Activated CD8-positive, alpha-beta T cell treated with anti-CD3 and anti-CD28 coated beads for 36 hours (primary cell): ENCODE measurements at places on chromosomes 3 and 15. TPM values are rescaled to one million over a fixed set of nuclear protein-coding genes. Genes with fewer than 3 reads are reported as not detected.

The HHLA2 gene
- total RNA-seq: 1.7 TPM

The SYNPR gene
- total RNA-seq: not detected

The CCR4 gene
- total RNA-seq: 17.4 TPM

The GRAMD1C gene
- 0.61 TPM for total RNA-seq

The SLC12A8 gene
- 1.1 TPM for total RNA-seq

The OSBPL10 gene
- 1.9 TPM for total RNA-seq

The C3orf70 gene
- total RNA-seq: 0.04 TPM

The ANKRD63 gene
- not detected for total RNA-seq

The CACNA2D3 gene
- not detected for total RNA-seq

The TGM5 gene
- total RNA-seq: 0.22 TPM

The C3orf20 gene
- total RNA-seq: 0.20 TPM

The ARF4 gene
- total RNA-seq: 52.0 TPM

DNA sequence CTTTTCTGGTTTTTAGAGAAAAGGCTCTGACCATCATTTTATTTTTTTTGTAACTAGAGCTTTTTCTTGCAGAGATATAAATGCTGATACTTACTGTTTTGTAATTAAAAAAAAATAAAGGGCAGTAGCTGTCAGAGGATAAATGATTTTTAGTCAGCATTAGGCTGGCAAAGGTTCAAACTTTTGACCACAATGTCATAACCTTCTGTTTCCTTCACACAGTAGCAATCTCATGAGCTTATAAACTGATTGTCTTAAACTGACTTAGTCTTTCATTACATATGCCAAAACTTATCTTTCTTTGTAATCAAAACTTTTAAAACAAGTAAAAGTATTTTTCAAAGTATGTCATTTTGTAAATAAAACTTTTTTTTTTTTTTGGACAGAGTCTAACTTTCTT is 841.9 kb downstream of the OTOL1 start:
- no peak for DNase-seq

- DNase-seq: no peak
These were observed 10.9 kb upstream of the COL6A6 start for GRCh38 chr3:130506031-130506430.

DNA sequence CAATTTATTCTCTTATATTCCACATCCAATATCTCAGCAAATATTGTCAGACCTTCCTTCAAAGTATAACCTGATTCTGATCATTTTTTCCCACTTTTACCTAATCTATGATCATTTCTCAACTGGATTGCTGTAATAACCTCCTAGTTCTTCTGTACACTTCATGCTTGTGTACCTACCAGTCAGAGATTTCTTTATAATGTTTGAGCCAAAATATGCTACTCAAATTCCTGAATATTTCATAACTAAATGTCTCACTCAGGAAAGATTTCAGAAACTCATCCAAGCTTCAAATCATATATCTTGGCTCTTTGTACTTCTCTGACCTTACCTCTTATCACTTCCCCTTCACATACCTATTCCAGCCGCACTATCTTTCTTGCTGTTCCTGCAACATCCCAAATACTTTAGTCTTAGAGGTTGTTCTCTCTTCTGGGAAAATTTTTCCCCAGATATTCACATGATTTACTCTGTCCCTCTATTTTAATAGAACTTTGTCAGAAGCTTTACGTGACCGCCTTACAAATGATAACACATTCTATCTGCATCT is 20.0 kb downstream of the BCHE start:
- no peak for DNase-seq

- DNase-seq: no peak
These were observed 25.8 kb upstream of the ALDH1A3 start for GRCh38 chr15:100853676-100854440.

DNA sequence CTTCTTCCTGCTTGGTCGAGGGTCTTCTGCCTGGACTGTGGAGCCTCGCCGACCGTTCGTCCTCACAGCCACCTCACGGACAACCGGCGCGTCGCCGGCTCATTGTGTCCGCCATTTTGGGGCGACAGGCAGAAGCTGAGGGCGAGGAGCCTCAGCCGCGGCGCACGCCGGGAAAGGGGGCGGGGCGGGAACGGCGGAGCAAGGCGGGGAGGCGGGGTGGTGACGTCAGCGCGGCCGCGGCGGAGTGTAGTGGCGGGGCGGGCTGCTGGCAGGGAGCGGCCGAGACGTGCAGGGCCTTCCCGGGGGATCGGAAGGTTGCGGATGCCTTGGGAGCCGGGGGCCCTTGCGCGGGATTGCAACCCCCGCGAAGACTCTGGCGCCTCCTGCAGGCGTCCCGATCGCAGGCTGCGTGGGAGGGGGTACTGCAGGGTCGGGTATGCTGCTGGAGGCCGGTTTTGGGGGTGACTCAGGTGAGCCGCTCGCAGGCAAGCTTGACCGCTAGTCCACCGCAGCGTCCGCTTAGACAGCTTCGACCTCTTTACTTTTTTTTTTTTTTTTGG is at the start of gene WDR82:
Gene WDR82, minus strand, starts transcription at position 140 of the 560 bp plus-strand sequence. CDS start 288 bp downstream, outside the sequence.
- peak; percentile 98 for DNase-seq

DNA sequence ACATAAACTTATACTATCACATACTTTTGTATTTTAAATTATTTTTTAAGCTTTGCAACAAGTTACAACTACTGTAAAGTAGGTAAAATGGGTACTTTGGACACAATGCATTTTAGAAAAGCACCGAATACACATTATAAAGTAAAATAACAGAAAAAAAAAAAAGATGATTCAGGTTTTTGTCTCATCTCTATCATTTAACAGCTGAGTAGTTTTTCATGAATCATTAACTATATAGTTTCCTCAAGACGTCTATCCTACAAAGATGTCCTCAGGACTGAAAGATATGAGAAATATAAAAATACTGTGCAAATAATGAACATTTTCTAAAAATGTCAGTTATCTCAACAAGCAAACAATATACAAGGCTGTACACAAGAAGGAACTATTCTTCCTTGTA is 46.9 kb downstream of the ANKRD28 start:
- DNase-seq: no peak

DNA sequence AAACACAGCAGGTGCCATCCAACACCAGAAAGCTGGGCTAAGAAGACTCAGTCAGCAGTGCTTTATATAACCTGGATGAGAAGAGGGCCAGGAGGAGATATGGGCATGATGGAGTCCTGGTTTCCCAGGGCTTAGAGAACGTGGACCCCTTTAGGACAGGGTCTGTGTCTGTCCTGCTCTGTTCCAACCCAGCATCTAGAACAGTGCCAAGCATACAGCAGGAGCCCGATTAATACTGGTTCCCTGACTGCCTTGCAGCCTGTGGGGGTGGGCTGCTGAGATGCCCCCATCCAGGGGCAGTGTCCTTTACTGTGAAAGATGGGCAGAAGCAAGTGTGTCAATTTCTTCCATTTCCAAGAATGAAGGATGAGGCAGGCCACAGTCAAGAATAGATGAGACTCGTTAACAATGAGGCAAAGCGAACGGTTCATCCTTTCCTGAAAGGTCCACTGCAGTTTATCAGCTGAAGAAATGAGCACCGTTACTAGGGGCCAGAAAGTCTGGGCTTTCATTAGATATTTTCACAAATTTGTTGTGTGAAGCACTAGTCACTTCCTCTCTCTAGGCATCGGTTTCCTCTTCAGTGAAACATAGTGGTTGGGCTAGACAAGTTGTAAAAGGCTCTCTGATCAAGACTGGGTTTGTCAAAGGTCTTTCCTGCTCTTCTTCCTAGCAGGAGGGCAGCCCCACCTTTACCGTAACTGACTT is 72.0 kb upstream of the HERC1 start:
- no peak for DNase-seq

DNA sequence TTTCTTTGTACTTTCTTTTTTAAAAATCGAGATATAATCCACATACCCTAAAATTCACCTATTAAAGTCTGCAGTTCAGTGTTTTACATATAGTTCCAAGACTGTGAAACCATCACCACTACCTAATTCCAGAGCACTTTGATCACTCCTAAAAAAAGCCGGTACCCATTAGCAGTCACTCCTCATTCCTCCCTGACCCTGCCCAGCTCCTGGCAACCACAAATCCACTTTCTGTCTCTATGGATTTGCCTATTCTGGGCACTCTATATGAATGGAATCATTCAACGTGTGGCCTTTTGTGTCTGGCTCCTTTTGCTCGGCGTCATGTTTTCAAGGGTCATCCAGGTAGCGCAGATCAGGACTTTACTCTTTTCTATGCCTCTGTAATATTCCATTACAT is 17.3 kb downstream of the TRPM1 start:
- DNase-seq: no peak

DNA sequence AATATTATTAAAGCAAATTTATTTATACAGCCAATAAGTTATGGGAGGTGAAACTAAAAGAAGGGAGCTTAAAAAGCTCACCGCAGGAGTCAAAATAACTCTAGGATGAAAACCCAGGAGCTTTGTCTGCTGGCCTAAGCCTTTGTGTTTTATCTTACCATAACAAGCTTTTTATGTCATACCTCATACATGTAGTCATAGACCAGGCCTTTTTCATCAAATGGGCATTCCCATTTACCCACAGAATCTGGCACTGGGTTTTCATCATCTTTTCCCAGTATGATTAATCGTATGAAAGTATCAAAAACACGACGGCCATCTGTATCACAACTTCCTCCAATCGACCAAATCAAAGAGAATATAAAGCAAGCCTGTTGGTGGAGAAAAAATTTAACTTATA is 122.8 kb downstream of the DNAH12 start:
- no peak for DNase-seq

DNA sequence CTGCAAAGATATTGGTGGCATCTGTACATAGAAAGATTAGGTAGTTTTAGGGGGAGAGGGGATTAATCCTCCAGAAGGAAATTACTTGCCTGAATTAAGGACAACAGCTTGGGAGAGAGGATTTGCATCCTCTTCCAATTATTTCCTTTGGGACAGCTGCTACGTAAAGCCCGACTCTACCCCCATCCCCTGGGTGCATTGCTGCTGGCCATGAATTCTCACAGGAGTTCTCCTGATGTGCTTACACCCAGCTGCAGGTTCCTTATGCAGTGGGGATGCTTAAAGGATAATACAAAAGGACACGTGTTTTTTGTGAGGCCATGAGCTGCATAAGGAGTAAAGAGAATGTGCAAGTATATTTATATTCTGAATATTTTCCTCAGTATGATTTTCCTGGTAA is 132.3 kb downstream of the VPS8 start:
- no peak for DNase-seq

DNA sequence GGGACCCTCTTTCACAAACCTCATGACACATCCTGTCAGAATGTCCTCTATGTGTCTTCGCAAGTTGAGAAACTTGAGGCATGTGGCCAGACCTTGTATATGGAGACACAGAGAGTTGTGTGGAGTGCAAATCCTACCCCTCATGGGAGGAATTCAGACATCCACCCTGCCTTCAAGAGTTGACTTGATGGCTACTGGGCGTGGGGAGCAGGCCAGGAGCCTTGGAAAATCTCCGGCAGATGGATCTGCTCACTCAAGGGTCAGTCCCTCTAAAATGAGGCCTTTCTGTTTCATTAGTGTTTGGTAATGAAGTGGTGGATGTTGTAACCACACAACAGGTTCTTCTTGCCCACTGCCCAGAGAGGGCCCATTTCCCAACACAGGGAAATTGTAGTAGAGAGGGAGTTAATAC is 79.0 kb downstream of the ASB7 start:
- DNase-seq: no peak

GRCh38 chr3:36250191-36250590 is 130.1 kb upstream of the STAC start:
- no peak for DNase-seq

GRCh38 chr15:89783861-89784685 is 7.9 kb downstream of the MESP2 start:
- DNase-seq: no peak

GRCh38 chr15:39145854-39146625 is 434.8 kb upstream of the THBS1 start:
- no peak for DNase-seq
